Colonic mucosa (tissue), 4 donors: ENCODE measurements at places on chromosomes 3 and 15.

DNA sequence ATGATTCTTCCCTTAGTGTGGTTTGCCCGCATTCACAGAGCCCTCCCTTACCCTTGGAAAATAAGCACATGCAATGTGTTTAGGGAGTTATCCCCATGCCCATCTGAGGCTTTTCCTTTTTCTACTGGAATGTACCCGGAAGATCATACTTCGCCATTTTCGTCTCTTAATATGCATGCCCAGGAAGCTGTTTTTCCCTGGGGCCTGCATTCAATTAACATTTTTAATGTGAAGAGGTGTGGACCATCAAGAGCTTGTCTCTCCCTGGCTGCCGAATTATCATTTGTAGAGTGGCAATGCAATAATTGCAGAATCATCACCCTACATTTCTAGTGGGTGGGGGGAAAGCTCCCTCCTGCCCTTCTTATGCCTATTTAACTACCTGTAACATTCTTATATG, 976.3 kb downstream of the DIPK2A start:
- no peak for DNase-seq

GRCh38 chr3:117405359-117405758, 695.8 kb downstream of the TUSC7 start:
- no peak for DNase-seq

- no peak for DNase-seq
These were observed 76.6 kb upstream of the PRTG start for GRCh38 chr15:55819397-55820034.

- peak; percentile 66 for DNase-seq
These were observed 81.6 kb downstream of the PPCDC start for GRCh38 chr15:75104804-75105557.

DNA sequence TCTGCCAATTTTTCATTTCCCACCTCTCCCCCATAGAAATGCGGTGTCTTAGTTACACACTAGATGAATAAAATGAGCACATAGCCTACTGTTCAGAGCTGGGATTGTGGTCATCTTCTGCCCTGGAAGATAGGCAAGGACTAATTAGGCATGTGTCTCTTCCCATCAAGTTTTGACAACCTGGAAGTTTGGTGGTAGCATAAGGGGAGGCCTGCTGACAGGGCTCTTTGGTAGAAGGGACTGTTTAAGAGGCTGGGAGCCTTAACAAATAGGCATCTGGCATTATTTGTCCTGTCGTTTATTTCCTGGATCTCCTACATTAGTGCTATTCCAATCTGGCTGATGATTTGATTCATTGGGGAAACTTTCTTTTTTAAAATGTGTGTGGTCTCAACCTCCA, 512.3 kb downstream of the ZNF385D start:
- DNase-seq = no peak

- DNase-seq = no peak
These were observed 1127.8 kb downstream of the TUSC7 start for GRCh38 chr3:117837391-117837790.

GRCh38 chr3:127762077-127762786, 60.1 kb downstream of the MGLL start:
- no peak for DNase-seq

- no peak for DNase-seq
These were observed 71.3 kb downstream of the NUP210 start for GRCh38 chr3:13348661-13349396.

DNA sequence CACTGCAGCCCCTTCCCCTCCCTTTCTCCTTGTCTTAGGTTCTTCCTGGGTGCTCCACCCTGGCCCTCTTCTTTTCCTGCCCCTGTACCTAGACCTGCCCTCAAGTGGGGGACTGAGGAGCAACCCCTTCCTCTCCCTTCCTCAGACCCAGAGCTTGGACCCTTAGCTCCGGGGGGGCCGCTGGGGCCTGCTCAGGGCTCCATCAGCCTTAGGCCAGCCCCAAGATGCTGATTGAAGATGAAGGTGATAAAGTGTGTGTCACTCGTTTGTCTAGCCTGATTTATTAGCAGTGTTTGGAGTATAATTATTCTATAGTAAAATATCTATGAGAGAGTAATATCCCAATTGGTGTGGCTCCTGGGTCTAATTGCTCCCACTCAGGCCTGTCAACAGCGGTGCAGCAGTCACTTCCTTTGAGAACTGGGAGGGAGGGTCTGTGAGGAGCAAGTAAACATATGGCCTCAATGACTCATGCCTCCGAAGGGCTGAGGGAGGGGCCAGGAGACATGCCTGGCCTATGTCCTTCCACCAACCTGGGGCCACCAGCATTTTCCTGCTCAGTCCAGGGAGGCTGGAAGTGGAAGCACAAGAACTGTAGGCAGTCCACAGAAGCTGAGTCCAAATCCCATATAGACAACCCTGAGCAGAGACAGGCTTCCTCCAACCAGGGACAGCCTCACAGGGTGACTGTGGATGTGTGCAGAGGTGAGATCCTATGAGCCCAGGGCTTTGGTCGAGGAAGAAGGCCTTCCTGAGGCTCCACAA, 123.2 kb downstream of the DNAJB8 start:
- DNase-seq = peak; percentile 41

DNA sequence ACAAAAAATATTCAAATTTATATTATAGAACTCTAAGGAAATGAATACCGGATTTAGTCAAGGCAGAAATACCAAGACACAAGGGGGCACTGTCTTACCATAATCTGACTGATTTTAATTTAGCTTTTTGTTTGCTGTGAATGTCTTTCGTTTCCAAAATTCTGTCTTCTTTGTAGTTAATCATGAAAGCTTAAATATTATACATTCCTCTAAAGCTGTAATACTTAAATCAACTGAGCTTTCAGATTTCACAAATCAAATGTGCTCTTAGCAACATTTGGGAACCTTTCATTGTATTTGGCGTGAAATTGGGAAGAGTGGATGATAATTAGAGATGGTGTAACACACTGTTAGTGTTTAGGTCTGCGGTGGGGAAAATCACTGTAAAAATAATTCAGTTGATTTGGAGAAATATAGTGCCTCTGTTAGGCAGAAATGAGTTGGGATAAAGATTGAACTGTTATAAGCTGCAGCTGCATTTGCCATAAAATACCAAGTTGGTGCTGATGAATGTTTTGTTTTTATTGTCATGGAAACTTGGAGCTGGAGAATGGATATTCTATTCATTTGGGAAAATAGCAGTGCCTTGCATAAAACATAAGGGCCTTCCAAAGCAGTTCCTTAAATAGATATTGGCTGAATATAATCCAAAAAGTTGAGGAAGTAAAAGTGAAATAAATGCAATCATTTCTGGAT, 228.2 kb downstream of the TCF12 start:
- DNase-seq = peak; percentile 41

DNA sequence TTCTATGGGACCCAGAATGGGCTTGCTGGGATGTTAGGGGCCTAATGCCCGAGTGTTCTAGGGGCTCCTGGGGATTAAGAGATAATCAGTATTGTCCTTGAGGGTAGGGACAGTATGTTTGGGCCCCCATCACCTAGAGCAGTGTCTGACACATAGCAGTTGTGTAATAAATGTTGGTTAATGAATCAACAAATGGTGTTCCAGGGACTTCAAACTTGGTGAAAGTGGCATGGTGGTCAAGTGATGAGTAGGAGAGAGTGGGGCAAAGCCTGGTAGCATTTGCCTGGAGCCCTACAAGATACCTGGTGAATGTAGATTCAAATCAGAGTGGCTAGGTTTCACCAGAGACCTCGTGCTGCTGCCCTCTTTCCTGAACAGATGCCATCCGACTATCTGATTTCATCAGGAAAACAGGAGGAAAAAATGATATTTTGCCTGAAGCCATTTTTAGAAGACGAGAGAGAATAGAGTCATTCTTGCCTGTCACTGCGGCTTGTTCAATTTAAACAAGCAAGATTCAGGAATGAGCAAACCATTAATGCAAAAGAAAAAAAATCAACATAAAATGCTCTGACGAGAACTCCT, 117.3 kb downstream of the RPL22L1 start:
- DNase-seq = no peak

DNA sequence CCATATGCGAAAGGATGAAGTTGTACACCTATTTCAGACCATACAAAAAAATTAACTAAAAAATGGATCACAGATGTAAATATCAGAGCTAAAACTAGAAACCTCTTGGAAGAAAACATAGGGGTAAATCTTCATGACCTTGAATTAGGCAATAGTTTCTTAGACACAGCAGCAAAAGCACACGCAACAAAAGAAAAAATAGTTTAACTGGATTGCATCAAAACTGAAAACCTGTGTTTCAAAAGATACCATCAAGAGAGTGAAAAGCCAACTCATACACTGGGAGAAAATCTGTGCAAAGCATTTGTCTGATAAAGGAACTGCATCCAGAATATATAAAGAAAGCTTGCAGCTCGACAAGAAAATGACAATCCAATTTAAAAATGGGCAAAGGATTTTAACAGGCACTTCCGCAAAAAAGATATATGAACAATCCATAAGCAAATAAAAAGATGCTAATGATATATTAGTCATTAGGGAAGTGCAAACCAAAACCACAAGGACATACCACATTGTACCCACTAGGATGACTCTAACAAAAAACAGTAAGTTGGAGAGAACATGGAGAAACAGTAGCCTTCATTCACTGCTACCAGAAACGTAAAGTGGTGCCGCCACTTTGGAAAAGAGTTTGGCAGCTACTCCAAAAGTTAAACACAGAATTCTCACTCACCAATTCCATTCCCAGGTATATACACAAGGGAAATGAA, 263.1 kb downstream of the ADAMTS17 start:
- no peak for DNase-seq

DNA sequence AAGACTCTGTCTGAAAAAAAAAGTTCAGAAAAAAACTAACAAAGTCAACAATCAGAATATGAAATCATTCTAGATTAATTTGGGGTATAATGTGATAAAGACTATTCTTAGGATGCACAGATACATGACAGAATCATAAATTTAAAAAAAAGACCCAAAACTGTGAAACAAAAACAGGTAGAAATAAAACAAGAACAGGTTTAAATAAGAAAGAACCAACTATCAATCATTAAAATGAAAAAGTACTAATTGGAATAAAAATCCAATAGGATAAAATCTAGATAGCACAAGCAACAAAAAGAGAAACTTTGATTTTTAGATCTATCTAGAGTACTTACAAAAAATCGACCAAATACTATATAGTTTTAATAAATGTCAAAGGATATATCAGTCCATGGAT, 13.4 kb downstream of the TMEM202 start:
- no peak for DNase-seq

GRCh38 chr15:71050461-71050860, 64.8 kb upstream of the THSD4 start:
- DNase-seq = no peak

- no peak for DNase-seq
These were observed 115.6 kb downstream of the GREM1 start for GRCh38 chr15:32833379-32833821.

DNA sequence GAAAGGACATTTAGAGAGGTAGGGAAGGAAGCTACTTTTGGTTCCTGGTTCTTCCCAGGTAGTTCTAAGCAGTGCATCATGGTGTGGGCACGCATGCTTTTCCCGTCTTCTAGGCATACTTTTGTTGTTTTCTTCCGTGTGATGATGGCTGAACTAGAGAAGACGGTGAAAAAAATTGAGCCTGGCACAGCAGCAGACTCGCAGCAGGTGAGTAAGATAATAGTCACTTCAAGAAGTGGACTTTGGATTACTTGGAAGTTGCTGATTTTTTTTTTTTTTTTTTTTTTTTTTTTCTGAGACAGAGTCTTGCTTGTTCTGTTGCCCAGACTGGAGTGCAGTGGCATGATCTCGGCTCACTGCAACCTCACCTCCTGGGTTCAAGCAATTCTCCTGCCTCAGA, 17.9 kb downstream of the FANCD2OS start:
- peak; percentile 22 for DNase-seq

DNA sequence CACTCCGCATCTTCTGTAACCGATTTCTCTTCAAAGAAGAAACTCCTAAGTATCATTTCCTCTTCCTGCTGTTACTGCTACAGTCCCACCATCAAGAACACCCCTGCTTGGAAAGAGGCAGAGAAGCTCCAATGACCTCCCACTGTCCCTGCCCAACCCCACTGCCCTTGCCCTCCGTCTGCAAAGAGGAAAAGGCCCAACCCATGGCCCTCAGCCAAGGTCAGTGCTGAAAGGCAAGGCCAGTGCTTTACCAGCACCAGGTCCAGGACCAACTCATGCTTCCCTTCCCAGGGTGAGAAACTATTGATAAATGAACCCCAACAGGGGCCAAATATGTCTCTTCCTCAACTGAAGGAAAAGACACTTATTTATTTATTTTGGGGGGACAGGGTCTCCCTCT, 22.5 kb downstream of the FAM240A start:
- DNase-seq = no peak

GRCh38 chr3:45406772-45407171, 18.4 kb downstream of the LARS2 start:
- DNase-seq = no peak

GRCh38 chr3:84109911-84110310, 848.9 kb upstream of the CADM2 start:
- no peak for DNase-seq

GRCh38 chr3:156725682-156726081, 51.3 kb downstream of the TIPARP start:
- DNase-seq = peak; percentile 71

GRCh38 chr3:159852821-159853505, 135.7 kb upstream of the IL12A start:
- DNase-seq = no peak

DNA sequence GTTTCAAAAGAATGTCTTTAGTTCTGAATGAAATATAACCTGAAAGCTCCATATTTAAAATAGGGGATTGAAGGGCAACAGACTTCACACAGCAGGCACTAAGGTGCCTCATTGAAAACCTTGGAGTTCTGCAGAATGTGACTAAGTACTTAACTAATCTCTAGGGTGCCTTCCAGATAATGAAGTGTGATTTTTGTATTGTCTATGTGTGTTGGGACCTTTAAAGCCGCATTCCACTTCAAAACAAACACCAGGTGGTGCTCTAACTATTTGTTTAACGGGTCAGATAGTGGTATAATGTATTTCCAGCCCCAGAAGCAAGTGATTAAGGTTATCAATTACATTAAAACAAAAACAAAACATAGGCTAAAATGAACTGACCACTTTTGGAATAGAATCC, 28.0 kb downstream of the TFG start:
- no peak for DNase-seq

GRCh38 chr3:55198554-55198953, 270.7 kb upstream of the LRTM1 start:
- no peak for DNase-seq

DNA sequence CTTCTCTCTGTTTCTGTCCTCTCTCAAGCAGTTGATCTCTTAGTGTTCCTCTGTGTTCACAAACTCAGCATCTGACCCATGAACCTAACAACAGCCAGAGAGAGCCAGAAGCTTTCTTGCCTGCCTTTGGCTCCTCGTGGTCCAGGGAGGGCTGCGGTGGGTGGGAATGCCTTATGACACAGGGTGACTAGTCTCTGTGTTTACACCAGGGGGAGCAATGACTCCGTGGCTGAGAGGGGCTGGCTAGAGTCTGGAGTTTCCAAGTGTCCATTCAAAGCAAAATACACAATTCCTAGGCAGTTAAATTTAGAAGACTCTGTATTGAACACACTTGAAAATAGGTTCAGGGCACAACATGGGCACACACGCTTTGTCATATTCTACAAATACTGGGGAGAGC, 370.0 kb upstream of the FRG2C start:
- peak; percentile 20 for DNase-seq

- DNase-seq = no peak
These were observed 299.8 kb downstream of the CNTN3 start for GRCh38 chr3:74314696-74315095.
